ENCODE measurements at places on chromosomes 4 and X.

- H3K4me3 ChIP-seq: no peak overlapping the region
- DNase-seq: no peak
- no peaks in the 10 kb centered on the region for H3K36me3 ChIP-seq
- H3K4me1 ChIP-seq: no peaks in the 10 kb centered on the region
- no peak overlapping the region for H3K27ac ChIP-seq
- no peaks in the 10 kb centered on the region for H3K27me3 ChIP-seq
Observed at GRCh38 chr4:33628296-33628695, 2616.0 kb downstream of the ARAP2 start.

- H3K36me3 ChIP-seq: no peaks in the 10 kb centered on the region
- peaks cover 100% of the 10 kb centered on the region for H3K27me3 ChIP-seq
- DNase-seq: no peak
- H3K4me3 ChIP-seq: no peak overlapping the region
- H3K27ac ChIP-seq: no peak overlapping the region
- H3K4me1 ChIP-seq: peaks cover 41% of the 10 kb centered on the region
Observed at GRCh38 chr4:13545394-13545808, 1.1 kb upstream of the NKX3-2 start.

DNA sequence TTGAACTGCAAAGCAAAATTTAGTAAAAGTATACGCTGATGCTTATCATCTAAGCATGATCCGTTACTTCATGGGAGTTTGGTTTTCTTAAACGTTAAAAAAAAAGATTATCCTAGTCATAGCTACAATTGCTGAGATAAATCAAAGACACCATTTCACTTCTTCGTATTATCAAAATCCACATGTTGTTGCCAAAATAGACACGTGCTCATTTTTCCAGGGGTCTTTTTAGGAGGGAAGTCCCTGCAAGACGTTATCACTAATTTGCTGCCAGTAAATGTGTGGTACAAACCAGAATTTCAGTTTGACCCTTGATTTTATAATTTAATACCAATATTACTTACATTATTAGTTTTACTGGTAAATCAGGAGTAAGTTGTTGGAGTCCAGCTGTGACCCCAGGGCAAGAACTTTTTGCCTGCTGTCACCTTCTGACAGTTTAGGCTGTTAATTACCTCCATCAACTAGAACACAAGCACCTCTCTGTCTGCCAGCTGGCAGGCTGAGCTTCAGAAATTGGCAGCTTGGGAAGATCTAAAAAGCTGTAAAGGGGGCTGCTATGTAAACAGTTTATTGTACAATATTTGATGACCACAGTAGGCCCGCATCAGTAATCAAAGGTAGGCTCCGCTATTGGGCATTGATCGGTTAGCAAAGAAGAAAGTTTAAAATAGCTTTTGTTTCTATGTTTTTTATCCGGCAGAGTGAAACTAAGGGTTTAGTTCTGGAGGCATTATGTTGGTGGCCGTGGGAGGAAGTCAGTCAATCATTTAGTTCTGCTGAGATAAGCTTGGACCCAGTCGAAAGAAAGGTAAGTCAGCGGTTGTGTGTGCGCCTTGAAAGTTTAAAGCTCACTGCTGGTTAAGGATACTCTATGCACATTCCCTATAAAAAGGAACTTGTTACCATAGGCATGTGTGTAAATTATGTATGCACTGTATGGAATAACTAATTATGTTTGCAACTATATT, 196.4 kb downstream of the FBXO8 start:
- H3K4me3 ChIP-seq: no peak overlapping the region
- H3K27ac ChIP-seq: no peak overlapping the region
- no peak for DNase-seq
- no peaks in the 10 kb centered on the region for H3K27me3 ChIP-seq
- H3K36me3 ChIP-seq: no peaks in the 10 kb centered on the region

DNA sequence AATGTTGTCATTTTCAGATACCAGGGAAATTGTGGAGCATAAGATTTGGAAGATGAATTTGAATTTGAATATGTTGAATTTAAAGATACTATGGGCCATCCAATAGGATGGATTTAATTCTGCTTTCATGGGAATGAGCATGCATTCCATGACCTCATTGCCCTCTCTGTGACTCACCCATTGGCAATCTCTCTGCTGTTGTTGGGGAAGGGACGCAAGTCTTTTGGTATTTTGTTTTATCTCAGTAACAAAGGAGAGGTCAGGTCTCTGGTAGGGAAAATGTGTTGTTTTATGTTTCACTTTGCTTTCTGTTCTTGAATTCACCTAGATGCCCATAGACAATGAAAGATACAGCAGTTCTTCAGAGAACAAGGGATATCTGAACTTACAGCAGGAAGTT, 42.1 kb upstream of the MAGEA4 start:
- no peaks in the 10 kb centered on the region for H3K36me3 ChIP-seq
- no peaks in the 10 kb centered on the region for H3K27me3 ChIP-seq
- H3K4me3 ChIP-seq: no peak overlapping the region
- no peak overlapping the region for H3K27ac ChIP-seq
- H3K4me1 ChIP-seq: no peaks in the 10 kb centered on the region
- no peak for DNase-seq

DNA sequence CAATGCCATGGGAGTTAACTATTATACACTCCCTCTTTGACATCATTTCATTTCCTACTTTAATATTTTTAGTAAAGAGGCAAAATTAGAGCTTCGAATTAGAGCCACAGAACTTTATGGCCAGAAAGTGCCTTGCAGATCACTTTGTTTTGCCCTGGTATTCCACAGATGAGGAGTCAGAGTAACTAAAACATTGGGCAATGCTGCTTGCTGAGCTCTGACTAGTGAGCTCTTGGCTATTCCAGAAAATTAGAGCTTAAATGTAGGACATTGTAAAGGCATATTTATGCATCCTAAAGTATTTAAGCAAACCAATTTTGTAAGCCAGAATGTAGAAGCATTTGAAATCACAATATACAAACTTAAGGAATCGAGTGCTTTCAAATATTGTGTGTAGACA, 6.3 kb upstream of the ZNF827 start:
- no peaks in the 10 kb centered on the region for H3K36me3 ChIP-seq
- H3K4me1 ChIP-seq: no peaks in the 10 kb centered on the region

DNA sequence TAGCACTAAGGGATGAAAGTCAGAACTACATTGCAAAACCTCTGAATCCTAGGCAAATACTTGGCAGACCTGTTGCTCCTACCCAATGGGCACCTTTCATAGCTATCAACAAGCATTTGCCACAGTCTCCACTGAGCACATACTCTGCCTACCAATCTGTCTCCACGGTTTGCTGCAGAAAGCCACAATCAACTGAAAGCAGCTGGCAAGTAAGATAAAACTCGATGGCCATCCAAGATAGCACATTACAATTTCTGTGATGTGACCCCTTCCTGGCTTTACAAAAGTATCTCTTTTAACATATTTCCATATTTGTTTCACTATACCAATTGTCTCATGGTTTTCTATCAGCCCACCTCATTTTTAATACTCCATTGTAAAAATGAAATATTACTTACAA, 1060.5 kb upstream of the INTU start:
- no peak overlapping the region for H3K4me3 ChIP-seq
- no peak overlapping the region for H3K27ac ChIP-seq
- no peaks in the 10 kb centered on the region for H3K27me3 ChIP-seq
- no peaks in the 10 kb centered on the region for H3K4me1 ChIP-seq

DNA sequence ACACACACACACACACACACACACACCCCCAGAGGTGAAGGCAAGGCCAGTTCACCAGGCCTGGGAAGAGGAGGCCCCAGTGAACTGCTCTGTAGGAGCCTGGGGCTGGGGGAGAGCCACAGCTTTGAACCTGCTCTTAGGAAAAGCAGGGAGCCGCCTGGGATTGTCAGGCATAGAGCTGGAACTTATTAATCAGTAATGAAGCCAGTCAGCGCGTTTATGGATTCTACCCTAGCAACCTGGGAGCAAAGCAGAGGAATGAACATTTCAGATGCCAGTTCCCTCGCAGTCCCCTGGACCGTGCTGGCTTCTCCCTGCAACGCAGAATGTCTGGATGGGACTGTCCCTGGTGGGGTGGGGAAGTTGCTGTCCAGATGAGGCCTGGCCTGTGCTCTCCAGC, 45.3 kb upstream of the DDX3X start:
- no peaks in the 10 kb centered on the region for H3K4me1 ChIP-seq
- H3K27ac ChIP-seq: no peak overlapping the region
- no peaks in the 10 kb centered on the region for H3K36me3 ChIP-seq
- no peak for DNase-seq
- no peak overlapping the region for H3K4me3 ChIP-seq

DNA sequence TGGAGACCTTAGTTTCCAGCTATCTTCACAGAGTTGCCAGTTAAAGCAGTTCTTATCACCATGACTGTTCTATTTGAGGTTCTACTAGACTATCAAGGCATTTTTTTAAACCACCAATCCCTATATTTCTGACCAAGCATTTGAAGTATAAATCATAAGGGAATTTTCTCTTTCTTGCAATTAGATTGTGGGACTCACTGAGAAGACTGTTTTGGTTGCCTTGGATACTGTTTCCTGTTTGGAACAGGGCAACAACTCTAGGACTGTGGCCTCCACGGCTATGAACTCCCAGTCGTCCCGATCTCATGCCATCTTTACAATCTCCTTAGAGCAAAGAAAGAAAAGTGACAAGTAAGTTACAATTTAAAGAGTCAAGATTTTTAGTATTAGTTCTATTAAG, 11.8 kb downstream of the KIF4A start:
- no peak for DNase-seq
- H3K27me3 ChIP-seq: no peaks in the 10 kb centered on the region
- H3K4me1 ChIP-seq: no peaks in the 10 kb centered on the region
- no peak overlapping the region for H3K27ac ChIP-seq
- no peaks in the 10 kb centered on the region for H3K36me3 ChIP-seq

DNA sequence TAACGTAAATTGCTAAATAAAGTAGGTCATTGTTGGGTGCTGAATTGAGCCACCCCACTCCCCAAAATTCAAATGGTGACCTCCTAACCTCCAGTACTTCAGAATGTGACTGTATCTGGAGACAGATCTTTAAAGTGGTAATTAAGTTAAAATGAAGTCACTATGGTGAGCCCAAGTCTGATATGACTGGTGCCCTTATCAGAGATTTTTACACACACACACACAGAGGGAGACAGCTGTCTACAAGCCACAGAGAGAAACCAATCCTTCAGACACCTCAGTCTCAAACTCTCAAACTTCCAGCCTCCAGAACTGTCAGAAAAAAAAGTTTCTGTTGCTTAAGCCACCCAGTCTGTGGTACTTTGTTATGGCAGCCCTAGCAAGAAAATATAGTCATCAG, 879.2 kb upstream of the INTU start:
- DNase-seq: no peak
- H3K27ac ChIP-seq: no peak overlapping the region
- no peaks in the 10 kb centered on the region for H3K4me1 ChIP-seq
- H3K27me3 ChIP-seq: no peaks in the 10 kb centered on the region

DNA sequence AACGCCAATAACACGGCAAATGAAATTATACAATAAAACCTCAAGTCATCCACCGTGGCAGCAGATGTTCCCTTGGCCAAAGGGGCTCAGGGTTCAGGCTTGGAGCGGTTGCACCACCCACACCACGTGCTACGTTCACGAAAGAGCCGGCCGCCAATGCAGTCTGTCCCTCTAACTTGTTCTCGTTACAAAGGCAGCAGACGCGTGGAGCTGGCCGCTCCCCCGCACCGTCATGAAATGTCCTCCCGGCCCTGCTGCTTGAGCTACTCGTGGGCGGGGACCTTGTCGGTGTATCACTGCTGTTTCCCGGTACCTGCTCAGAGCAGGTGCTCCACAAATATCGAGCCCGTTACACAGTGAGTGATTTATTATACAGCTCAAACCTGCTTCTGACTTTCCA, 36.4 kb upstream of the MAN2B2 start:
- H3K4me3 ChIP-seq: no peak overlapping the region
- no peak overlapping the region for H3K27ac ChIP-seq
- no peaks in the 10 kb centered on the region for H3K4me1 ChIP-seq

DNA sequence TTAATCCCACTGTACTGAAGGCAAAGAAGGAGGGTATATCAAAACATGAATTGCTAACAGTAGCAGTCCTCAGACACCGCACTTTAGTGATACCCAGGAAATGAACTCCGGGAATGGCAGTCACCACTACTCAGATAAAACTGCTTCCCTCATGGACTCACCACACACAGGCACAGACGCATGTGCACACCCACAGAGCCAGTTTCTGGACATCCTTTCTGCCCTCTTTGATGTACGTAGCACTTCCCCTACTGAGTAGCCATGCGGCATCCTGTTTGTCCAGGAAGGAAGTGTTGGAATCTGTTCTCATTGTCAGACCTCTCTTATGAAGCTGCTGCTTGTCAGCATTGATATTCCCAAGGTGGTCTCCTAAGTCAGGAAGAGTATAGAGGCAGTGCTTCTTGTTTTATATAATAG, 95.7 kb downstream of the DCLK2 start:
- peaks cover 5% of the 10 kb centered on the region for H3K4me1 ChIP-seq
- peaks cover 13% of the 10 kb centered on the region for H3K27me3 ChIP-seq
- H3K27ac ChIP-seq: no peak overlapping the region
- no peak overlapping the region for H3K4me3 ChIP-seq
- DNase-seq: no peak

- H3K4me3 ChIP-seq: no peak overlapping the region
- H3K4me1 ChIP-seq: no peaks in the 10 kb centered on the region
- DNase-seq: no peak
- peak overlapping the region; percentile 17 for H3K27ac ChIP-seq
- no peaks in the 10 kb centered on the region for H3K27me3 ChIP-seq
- peaks cover 57% of the 10 kb centered on the region for H3K36me3 ChIP-seq
Observed at GRCh38 chr4:169099771-169100180, 89.7 kb upstream of the CBR4 start.

- H3K4me3 ChIP-seq: no peak overlapping the region
- H3K27me3 ChIP-seq: no peaks in the 10 kb centered on the region
- H3K36me3 ChIP-seq: no peaks in the 10 kb centered on the region
- peaks cover 2% of the 10 kb centered on the region for H3K4me1 ChIP-seq
- no peak overlapping the region for H3K27ac ChIP-seq
- DNase-seq: no peak
Observed at GRCh38 chr4:2424581-2424980, 5.8 kb downstream of the CFAP99 start.

DNA sequence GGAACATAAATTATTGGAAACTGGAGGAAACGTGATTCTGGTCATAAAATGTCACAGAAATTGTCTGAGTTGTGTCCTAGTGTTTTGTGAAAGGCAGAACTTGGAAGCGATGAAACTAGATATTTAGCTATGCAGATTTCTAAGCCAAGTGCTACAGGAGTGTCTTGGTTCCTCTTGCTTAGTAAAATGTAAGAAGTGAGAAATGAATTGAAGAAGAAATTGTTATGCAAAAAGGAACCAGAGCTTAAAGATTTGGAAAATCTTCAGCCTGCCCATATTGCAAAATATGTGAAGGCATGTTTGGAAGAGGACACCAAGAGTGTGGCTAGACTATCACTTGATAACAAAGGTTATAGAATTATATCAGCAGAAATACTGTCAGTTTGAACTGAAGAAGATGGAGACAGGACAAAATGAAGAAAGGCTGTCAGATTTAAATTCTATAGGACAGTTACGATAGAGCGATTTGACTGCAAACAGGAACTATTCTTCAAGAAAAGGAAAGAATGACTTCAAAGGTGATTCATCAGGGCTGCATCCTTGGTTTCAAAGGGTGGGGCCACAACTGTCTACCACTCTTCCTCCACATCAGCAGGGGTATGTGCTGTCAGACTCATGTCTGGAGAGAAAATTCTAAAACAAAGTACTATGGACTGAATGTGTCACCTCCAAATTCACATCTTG, 9.4 kb upstream of the CDS1 start:
- no peaks in the 10 kb centered on the region for H3K27me3 ChIP-seq
- no peaks in the 10 kb centered on the region for H3K4me1 ChIP-seq
- no peak overlapping the region for H3K4me3 ChIP-seq

- no peaks in the 10 kb centered on the region for H3K36me3 ChIP-seq
- no peaks in the 10 kb centered on the region for H3K27me3 ChIP-seq
- H3K4me1 ChIP-seq: no peaks in the 10 kb centered on the region
Observed at GRCh38 chr4:37365888-37366287, 121.3 kb downstream of the NWD2 start.

- no peaks in the 10 kb centered on the region for H3K4me1 ChIP-seq
- no peak for DNase-seq
- H3K36me3 ChIP-seq: no peaks in the 10 kb centered on the region
Observed at GRCh38 chrX:97728215-97728614, 844.5 kb downstream of the RPA4 start.
